ENCODE measurements at places on chromosomes 2 and 18.

GRCh38 chr2:205704127-205704741, 21.9 kb downstream of the NRP2 start:
- DNase-seq: no peak

- no peak for DNase-seq
These were observed 63.0 kb downstream of the ADNP2 start for GRCh38 chr18:80172056-80172455.

DNA sequence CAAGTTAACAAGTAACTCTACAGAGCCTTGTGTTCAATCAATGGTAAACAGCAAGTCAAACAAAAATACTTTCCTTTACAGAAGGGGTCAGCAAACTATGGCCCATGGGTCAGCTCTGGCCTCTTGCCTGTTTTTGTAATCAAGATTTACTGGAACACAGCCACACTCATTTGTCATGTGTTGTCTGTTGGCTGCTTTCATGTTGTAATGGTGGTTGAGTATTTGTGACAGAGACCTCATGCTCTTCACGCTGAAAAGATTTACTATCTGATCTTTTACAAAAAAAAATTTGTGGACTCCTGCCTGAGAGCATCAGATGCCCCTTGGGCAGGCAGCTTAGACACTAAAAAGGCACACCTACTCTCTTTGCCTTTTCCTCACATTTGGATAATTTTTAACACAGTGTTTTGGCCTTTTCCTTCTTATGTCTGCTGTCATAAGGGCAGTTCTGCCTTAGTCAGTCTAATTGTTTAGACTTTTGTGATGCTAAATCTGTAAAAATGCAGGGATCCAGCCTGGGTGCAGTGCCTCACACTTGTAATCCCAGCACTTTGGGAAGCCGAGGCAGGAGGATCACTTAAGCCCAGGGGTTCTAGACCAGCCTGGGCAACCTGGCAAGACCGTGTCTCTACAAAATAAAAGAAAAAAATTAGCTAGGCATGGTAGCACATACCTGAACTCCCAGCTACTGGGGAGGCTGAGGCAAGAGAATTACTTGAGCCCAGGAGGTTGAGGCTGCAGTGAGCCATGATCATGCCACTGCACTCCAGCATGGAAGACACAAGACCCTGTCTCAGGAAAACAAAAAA, 18.3 kb downstream of the IL1B start:
- DNase-seq: no peak

DNA sequence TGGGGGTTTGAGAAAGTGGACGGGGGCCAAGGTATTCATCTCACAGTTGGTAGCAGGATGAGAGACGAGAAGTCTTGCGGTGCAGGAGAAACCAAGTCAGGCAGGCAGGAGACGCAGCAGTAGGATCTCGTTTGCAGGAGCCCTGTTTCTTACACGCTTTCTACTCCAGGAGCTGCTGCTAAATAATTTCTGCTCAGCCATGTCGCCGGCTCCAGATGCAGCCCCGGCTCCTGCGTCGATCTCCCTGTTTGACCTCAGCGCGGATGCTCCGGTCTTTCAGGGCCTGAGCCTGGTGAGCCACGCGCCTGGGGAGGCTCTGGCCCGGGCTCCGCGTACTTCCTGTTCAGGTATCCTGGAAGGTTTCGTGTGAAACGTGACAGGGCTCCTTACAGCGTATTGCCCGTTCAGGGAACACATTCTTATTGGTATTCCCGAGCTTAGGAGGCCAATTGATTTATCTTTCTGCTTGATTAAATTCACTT, 494 bp downstream of the ANKZF1 start:
- no peak for DNase-seq

DNA sequence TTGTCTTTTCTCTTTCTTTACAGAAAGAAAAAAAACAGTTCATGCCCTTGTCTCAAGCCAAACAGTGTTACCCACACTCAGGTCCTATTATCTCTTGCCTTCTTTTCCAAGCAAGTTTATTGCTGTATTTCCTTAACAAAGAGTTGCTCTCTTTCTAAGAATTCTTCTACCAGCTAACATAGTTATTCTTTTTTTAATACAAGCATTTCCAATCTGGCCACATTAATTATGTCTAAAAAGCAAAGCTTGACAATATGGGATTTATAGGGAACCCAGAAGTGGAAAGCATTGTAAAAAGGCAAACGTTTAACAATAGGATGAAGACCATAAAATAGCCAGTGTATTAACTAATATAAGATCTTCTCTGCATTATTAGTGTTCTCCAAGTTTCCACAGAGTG, 272.5 kb upstream of the CWC22 start:
- DNase-seq: no peak

- DNase-seq: no peak
These were observed 426.1 kb upstream of the FANCL start for GRCh38 chr2:58667137-58667774.

- DNase-seq: no peak
These were observed 545.3 kb downstream of the TSN start for GRCh38 chr2:122300758-122301157.

DNA sequence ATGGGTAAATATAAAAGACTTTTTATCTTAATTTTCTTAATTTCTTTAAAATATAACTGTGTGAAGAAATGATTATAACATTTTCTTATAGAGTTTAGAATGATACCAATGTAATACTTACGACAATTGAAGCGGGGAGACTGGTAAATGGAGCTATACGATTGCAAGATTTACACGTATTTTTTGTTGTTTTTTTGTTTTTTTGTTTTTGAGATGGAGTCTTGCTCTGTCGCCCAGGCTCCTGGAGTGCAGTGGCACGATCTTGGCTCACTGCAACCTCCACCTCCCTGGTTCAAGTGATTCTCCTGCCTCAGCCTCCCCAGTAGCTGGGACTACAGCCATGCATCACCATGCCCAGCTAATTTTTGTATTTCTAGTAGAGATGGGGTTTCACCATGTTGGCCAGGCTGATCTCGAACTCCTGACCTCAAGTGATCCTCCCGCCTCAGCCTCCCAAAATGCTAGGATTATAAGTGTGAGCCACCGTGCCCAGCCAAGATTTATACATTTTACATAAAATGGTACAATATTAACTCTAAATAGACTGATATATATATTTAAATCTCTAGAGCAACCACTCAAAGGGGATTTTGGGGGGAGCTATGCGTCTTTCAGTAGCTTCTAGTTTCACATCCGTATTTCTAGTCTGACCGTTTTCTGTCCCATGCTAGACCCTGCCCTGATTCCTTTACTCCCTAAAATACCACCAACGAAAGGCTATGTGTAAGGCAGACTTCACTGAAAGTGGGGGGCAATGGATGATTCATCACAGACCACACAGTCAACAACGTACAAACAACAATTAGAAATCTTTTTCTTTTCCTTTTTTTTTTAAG, 28.2 kb upstream of the ATG16L1 start:
- DNase-seq: no peak

DNA sequence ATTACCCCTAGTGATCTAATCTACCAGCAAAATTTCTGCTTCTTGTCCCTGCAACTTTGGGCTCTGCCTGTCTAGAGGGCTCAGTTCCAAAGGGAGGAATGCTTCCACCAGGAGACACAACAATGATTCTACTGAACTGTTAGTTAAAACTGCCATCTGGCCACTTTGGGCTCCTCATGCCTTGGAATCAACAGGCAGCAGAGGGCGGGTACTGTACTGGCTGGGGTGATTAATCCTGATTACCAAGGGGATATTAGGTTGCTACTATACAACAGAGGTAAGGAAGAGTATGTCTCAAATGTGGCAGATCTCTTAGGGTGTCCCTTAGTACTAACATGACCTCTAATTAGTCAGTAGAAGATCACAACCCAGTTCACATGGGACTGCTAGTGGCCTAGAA, 21.4 kb downstream of the HADHA start:
- no peak for DNase-seq

- no peak for DNase-seq
These were observed 44.3 kb downstream of the SPRED2 start for GRCh38 chr2:65388051-65388531.

GRCh38 chr2:230697676-230698075, 15.0 kb upstream of the CAB39 start:
- no peak for DNase-seq

DNA sequence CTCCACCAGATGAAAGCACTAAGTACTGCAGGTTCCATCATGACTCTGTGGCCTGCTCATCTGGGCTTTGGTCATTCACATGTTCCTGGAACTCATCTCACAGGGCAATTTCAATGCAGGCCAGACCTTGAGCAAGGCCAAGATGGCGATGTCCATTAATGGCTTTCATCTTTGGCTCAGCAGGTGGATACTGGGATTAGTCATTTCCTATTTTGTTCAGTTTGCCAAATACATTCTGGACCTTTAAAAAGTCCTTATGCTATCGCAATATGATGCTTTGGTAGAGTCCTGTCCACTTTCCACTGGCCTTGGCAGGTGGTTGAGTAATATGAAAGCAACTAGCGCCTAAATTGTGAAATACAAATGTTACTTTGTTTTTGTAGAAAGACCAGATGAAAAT, 170.1 kb upstream of the REV1 start:
- no peak for DNase-seq

- no peak for DNase-seq
These were observed 657.8 kb downstream of the MBD2 start for GRCh38 chr18:53566626-53567025.

- no peak for DNase-seq
These were observed 29.3 kb downstream of the FABP1 start for GRCh38 chr2:88098558-88098900.
